ENCODE measurements at places on chromosomes 3 and 15. TPM values are rescaled to one million over a fixed set of nuclear protein-coding genes. Genes with fewer than 3 reads are reported as not detected.
A peak's percentile ranks its signal among the peaks of the same experiment; 100 is the strongest.

DNA sequence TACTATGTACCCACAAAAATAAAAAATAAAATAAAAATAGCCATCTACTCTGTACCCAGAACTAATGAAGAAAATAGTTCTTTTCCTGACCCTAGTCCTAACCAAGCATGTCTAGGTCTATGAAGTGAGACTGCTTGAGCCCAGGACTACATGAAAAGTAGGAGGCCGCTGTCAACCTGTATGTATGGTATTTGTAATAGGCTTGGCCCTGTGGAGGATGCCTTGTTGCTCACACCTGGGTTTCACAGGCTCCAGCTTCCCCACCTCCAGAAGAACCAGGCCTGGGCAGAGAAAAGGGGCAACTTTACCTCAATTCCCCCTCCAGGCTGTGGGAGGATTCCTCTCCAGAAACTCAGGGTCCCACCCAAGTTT is 6.8 kb upstream of the PKM start:
- DNase-seq: no peak

DNA sequence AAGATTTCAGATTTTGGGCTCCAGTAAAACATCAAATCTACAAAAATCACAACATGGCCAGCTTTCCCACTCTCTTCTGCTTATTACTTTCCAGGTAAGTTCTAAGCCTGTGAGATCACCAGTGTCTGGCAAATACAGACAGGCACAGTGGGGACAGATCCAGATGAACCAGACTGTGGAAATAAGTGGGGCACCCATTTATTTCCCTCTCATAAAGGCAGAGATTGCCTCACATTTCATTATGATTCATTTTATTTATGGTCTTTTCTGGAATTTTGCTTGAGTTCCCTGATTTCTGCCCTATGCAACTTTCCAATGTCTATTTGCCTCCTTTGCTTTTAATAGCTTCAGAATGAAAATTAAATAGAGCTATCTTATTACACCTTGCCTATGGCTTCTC is 66.8 kb downstream of the GREM1 start:
- no peak for DNase-seq

DNA sequence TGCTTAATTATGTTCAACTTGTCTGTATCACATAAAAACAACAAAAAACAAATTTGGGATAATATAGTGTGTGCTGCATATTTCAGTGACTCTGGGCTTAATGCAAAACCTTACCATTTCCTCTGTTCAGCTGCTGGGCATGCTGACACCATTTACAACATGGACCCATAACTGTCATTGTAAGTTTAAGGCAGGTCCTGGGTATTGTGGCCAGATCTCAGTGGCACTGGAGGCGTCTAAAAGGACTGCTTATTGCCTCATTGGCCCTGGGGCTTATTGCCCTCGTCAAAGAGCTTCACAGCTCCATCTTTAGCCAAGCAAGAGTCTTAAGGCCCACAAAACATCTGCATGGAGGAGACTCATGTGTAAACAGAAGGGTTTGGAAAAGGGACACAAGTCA is 390.2 kb downstream of the NR2F2 start:
- no peak for DNase-seq

DNA sequence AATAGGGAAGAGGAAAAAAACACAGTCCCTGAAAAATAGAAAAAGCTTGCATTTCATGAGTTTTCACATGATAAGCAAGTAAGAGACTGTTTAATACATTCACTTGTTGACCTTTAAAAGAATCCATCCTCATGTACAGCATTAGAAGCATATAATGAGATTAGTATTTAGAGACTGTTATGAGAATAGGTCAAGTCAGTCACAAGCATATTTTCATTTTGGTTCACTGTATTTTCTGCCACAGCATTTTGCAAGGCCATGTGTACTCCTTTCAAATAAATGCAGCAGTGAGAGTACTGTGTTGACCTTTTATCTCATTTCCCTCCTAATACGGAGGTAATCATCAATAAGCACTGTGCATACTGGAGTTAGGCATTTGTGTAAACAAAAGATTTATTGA is 162.2 kb upstream of the SETMAR start:
- no peak for DNase-seq

GRCh38 chr3:30426293-30426993 is 180.0 kb upstream of the TGFBR2 start:
- DNase-seq: peak; percentile 66

GRCh38 chr15:90762109-90762508 is 45.0 kb downstream of the BLM start:
- no peak for DNase-seq

- no peak for DNase-seq
These were observed 127.2 kb downstream of the ZBTB20 start for GRCh38 chr3:115019900-115020299.

GRCh38 chr15:39453620-39454019 is 127.3 kb upstream of the THBS1 start:
- no peak for DNase-seq

DNA sequence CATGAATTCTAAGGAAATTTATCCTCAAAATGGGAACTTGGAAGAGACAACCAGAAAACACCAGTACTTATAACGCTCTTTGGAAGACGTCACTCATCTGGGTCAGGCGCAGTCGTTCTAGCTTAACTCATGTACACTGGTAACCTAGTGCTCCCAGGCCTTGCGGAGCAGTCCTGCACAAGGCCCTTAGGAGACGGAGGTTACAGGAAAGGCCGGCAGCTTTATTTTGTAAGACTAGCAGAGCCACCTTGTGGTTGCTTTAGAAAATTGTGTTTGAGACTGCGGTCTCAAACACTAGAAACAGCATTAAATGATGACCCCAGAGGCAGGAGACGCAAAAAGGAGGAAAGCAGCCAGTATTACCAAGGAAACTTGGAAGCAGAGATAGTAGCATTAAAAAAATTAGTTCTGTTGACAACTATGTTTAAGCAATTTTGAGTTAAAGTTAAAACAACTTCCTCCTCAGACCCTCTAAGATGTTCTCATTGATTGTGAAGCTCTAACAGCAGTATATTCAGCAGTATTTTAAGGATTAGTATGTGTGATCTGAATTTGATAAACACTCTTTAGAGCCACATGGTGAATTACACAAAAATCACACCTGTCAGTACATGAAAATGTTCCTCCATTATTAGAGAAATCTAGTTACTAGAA is 141.9 kb upstream of the C2CD4B start:
- peak; percentile 60 for DNase-seq

DNA sequence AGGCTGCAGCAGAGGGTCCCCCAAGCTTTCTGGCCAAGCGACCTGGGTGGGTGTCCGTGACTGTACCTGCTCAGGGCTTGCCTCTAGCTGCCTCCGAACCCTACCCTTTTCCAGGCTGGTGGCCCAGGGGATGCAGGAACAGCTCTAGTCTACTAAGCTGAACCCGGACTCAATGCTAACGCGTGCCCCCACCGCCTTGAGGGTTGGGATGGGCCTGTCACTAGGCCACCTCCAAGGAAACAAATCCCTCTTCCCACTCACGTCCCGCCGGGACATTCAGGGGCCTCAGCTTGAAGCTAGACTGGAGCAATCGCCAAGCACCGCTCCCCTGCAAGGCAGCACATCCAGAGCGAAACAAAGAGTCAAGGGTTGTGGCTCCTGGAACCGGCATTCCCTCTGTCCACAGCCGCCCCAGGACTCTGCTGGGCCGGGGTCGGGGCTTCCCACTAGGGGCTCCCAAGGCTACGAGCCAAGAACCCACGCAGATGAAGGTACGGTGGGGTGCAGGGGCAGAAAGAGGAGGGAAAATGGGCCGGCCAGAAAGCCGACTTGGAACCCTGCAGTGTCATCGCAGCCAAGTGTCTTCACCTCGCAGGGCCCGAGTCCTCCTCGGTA is 2.9 kb downstream of the FBXL22 start:
- peak; percentile 34 for DNase-seq

DNA sequence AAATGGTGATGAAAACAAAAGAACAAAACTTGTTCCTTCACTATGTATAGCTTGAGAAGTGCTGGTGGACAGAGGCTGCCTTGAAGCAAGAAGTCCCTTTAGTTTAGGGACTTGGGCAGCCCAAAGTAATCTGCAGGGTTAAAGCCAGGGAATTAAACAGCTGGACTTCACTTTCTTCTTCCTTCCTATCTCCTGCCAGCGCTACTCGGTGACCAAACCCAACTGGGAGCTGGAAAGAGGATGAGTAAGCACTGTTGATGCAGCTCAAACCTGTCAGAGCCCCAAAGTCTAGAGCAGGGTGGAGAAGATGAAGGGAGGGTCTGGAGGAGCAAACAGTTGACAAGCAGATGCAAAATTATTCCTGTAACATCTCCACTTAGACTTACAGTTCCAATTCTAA is 73.1 kb upstream of the FBN1 start:
- peak; percentile 69 for DNase-seq

DNA sequence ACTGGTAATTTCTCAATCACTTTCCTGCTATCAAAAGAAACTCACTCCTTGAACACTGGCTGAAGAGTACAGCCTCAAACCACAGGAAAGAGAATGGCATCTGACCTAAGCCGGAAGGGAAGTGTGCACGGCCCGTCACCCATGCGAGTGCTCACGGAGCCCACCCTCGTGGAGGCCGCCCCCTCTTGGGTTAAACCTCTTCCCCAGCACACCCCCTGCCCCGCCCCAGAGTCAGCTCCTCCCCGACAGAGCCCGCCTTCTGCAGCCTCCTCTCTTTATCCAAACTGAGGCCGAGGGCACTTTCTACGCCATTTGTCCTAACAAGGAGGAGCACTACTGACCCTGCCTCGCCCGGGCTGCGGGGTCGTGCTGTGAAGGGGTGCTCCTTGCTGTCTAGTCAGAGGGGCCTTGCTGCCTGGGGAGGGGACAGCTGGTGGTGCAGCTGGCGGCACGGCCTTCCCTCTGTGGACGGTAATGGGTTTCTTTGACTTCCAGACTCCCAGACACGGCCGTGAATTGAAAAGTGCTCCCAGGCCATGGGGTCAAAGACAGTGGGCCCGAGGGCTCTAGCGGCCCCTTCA is 137.7 kb downstream of the NSMCE3 start:
- no peak for DNase-seq

GRCh38 chr3:126816298-126816697 is 112.3 kb downstream of the CHCHD6 start:
- DNase-seq: no peak

DNA sequence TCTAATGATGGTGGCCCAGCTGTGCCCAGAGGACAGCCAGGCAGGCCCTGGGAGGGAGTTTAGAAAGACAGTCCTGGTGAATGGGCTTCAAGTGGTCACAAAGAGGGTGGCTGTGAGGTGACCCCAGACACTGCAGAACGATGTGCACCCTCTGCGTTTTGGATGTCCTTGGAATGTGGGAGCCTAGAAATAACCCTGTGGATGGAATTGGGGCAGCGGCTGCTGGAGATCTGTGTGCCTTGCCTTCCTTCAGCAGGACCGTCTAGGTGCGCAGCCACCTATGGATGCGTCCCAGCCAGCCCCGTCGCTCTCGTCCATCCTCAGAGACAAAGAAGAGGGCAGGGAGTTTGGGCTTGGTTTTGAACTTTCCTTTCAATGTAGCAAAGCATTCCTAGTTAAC is 46.5 kb downstream of the KLHL25 start:
- no peak for DNase-seq

DNA sequence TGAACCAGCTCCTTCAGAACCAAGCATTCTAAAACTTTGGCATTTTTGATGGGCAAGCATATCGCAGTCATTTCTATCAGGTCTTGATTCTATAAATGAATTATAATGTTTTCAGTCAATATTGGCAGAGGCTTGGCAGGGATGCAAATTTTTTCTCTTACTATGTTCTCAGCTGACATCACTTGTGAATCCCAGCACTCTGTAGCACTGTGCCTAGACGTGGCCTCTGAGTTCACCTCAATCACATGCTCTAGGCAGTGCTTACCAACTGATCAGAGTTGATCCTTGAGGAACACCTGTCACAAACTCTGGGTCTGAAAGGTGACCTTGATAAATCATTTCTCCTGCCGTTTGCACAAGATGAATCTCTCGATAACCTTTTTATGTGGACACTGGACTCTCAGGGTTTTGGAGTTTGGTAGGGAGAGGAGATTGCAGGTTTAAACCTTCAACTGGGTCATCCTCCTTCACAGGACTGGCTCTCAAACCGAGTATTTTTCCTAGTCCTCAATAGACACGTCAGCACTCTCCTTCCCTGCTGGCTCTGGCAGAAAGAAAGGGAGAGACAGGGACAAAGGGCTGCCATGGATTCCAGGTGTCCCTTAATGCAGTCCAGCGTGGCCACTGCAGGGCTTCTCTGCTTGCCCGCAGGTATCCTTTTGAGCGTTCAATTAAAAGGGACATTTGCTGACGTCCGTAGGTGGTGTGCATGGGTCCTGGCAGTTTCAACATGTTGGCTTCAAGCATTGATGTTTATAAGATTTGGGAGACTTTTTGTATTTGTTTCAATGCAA is 222.3 kb upstream of the CMC1 start:
- DNase-seq: no peak

GRCh38 chr15:75327005-75327404 is 8.9 kb upstream of the COMMD4 start:
- DNase-seq: no peak

GRCh38 chr15:63362196-63362595 is 19.4 kb downstream of the CA12 start:
- DNase-seq: no peak

- DNase-seq: no peak
These were observed 13.0 kb upstream of the PIGZ start for GRCh38 chr3:196981657-196982056.

DNA sequence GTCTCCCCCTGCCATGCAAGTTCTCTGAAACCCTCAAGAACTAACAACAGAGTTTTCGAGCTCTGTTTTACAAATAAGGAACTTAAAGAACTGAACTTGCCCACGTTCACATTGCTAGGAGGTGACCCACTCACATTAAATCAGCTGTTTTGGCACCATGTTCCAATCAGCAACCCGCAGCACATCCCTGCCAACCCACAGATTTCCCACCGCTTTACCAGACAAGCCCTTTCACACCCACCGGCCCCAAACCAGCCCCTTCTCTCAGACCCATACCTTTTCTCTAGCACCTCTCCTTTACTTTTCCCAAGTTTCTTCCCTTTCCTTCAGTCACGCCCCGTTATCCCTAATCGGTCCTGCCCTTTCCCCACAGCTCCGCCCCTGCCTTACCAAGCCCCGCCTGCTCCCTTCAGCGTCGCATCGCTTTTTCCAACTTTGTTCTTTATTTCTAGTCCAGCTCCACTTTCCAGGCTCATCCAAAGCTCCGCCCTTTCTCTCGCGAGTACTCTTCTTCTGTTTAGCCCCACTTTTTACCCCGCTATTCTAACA is 804 bp upstream of the BRPF1 start:
- DNase-seq: no peak

Gene RYR3
- total RNA-seq: not detected

Gene CMTM8
- total RNA-seq: not detected

Gene ADCY5
- total RNA-seq: not detected

Gene DHX30
- 60.1 TPM for total RNA-seq

Gene ADAMTSL3
- total RNA-seq: 0.10 TPM

Gene DAG1
- 52.3 TPM for total RNA-seq

Gene C2CD4B
- total RNA-seq: not detected
